ENCODE measurements at places on chromosomes 7 and 10. TPM values are rescaled to one million over a fixed set of nuclear protein-coding genes. Genes with fewer than 3 reads are reported as not detected.

OLAH gene
- not detected for total RNA-seq

GRCh38 chr7:155653803-155654202 lies 9.3 kb downstream of the RBM33 start:
- no peak for DNase-seq

- no peak for DNase-seq
These were observed 62.6 kb downstream of the RBM20 start for GRCh38 chr10:110706690-110707098.

DNA sequence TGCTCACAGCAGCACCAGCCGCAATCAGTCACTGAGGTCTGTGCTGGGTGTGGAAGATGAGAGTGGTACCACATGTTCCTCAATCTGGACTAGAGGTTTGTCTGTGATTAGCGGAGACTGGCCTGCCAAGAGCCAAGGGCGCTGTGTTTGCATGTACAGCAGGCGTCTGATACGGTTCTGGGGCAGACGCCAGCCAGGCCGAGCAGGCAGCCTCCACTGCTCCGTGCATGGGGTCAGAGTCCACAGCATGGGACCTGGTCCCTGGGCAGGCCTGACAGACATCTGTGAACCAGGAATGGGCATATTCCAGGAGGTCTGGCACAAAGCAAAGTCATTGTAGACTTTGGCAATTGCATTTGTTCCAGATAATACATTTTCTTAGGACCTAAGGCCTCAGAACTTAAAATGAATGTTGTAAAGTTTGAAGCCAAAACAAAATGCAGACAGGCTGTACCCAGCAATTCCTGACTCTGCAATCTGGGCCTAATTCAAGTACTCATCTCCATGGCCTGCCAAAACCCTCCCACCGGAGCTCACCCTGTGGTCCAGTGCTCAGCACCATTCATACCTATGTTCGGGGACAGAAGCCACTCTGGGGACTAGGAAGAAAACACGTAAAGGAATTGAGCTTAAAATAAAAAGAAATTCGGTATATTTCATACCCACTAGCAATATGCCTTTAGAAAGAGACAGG lies 50.0 kb upstream of the FAM20C start:
- no peak for DNase-seq

GRCh38 chr7:43584195-43584586 lies 1.3 kb downstream of the STK17A start:
- no peak for DNase-seq

GRCh38 chr7:15684871-15685270 lies 1.6 kb downstream of the MEOX2 start:
- no peak for DNase-seq

FAM204A gene
- total RNA-seq: 22.5 TPM

- no peak for DNase-seq
These were observed 120.9 kb downstream of the BUB3 start for GRCh38 chr10:123275136-123275564.

DNA sequence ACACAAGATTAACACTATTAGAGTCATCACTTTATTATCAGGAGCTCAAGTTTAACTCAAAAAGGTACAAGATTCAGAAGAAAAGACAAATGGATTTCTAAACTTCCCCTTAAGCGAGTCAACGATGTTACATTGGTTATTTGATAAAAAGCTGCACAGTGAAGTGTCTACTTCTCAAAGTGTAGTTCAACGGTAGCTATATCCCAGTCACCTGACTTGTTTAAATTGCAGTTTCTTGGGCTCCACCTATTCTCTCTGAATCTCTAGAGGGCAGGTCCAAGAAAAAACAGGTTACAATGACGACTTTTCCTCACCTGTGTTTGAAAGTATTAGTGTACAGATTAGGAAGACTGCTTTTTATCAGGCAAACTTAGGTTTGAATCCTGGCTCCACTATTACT lies 16.6 kb downstream of the MINDY3 start:
- DNase-seq: no peak

GRCh38 chr7:104240401-104240800 lies 32.6 kb upstream of the ORC5 start:
- no peak for DNase-seq

All from thoracic aorta (tissue), 2 donors.